ENCODE measurements at places on chromosomes 12 and 14.
A peak's percentile ranks its signal among the peaks of the same experiment; 100 is the strongest.

- no peak for DNase-seq
Observed at GRCh38 chr14:68879321-68879781, 86.5 kb upstream of the ZFP36L1 start.

GRCh38 chr14:22580625-22581024, 8.4 kb downstream of the DAD1 start:
- DNase-seq = no peak

DNA sequence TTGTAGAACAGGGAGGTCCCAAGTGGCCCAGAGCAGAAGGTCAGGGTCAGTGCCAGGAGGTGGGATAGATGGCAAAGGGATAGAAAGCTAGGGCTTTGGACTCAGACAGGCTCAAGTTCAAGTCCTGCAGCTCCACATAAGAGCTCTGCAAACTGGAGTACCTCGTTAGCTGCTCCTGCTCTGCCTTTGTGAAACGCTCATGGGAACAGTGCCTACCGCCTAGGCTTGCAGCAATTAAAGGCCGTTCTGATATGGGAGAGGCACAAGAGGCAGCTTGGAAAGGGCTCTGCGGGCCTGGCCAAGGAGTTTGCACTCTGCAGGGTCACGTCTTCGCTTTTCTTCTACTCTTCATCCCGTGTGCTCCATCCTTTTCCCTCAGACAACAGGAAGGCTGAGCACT, 54.1 kb downstream of the MAP1LC3B2 start:
- DNase-seq = no peak

DNA sequence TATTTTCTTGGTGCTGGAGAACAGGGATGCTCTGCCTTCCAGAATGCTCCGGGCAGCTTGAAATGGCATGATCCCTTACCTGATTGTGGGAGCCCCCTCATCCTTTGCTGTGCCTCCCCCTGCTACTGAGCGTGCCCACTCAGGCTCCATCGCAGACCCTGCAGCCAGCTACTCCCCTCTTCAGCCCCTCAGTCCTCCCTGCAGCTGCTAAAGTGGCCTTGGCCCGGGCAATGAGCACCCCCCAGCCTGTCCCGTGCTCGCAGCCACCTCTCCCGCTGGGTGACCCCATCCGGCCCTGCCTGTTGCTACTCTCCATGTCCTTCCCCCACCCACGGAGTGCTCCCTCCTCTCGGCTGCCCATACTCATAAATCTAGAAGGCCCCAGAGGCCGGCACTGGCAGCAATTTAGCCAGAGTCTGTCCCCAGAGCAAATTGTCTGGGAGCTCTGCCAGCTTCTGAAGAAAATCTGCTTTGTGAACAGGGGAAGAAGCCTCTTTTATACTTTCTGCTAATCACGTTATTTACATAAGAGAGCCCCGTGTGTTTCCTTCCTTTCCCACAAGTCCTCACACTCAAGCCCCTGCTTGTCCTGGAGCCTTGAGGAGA, 143.7 kb upstream of the FRMD6 start:
- peak; percentile 42 for DNase-seq

GRCh38 chr14:99271221-99271941, 616 bp downstream of the BCL11B start:
- DNase-seq = no peak

DNA sequence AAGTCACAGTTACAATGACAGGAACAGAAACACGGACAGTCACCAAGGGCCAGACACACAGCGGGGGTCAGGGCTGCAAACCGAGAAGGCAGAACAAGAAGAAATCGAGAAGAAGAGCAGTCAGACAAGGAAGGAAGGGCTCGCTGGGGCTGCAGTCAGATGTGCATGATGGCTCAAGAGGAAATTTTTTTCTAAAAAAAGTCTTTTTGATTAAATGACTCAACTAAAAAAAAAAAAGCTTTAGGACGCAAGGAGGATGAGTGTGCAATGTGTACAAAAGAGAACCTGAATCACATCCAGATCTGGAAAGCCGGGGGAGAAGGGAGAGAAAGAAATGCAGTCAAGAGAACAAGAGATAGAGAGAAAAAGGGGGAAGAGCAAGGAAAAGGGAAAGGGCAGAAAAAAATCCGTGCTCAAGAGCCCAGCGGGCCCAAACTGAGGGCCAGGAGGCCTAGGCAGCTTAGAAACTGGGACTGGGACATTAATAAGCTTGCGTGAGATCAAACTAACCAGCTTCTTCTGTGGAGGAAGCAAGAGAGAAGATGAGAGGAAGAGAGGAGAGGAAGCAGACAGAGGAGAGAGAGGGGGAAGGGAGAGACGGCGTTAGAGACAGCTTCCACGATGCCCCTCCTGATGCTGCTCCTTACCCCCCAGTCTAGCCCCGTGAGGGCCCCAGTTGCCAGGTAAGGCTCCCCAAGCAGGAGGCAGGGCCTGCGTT, 6.7 kb downstream of the IFFO1 start:
- no peak for DNase-seq

GRCh38 chr12:113464852-113465719, 6.6 kb downstream of the LHX5 start:
- DNase-seq = no peak

GRCh38 chr12:105814283-105814682, 324.5 kb downstream of the NUAK1 start:
- no peak for DNase-seq

- no peak for DNase-seq
Observed at GRCh38 chr12:55687746-55688145, 20.0 kb downstream of the ITGA7 start.

DNA sequence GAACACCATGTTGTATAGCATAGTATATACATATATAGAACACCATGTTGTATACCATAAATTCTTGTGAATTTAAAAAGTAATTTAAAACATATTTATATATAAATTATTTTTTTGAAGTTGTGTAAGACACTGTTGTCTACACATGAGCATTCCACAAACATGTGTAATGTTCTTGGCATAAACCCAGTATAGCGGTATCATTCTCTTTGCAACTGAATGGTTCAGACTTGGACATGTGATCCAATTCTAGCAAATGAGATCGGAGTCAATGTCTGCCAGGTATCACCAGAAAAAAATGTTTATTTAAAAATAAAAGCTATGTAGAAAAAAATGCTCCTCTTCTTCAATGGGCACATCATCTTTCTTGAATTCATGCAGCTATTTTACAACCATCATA, 33.9 kb downstream of the CEP290 start:
- no peak for DNase-seq

DNA sequence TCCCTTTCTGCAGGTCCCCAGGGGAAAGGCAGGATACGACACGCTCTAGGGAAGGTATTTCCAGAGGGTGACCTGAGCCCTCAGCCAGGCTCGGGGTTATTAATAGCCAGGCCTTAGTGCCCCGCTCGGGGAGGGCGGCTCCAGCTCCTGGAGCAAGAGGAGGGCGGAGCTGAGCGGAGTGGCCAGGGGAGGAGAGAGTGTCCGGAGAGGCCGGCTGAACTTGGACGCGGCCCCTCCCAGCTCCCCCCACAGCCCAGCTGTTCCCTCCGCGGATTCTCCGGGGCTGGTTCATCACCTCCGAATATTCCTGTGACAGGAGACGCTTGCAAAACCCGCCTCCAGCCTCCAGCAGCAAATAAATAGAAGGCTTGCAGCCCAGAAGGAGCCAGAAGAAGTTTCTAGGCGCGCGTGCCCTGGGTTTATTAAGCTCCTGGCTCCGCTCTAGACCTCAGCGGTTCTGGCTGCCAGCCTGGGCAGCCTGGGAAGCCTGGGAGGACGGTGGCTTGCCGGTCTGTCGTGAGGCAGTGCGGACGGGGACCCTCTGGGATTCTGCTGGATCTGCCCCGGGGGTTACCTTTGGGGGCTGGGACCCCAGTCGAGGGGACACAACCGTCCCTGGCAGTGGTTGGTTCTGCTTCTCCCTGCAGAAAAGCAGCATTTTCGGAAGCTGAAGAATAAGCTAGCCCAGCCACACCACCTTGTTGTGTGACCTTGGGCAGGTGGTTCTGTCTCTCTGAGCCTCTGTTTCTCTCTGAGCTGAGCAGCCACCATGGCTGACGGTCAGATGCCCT, at the start of gene HSPB8:
TSS of gene HSPB8 (plus strand) at position 388 of the 791 bp plus-strand sequence. CDS start at position 770, 382 bp downstream.
- DNase-seq = peak; percentile 68

- DNase-seq = no peak
Observed at GRCh38 chr14:72291908-72292688, 359.9 kb downstream of the RGS6 start.

- no peak for DNase-seq
Observed at GRCh38 chr12:108753976-108754375, 22.7 kb upstream of the CORO1C start.

DNA sequence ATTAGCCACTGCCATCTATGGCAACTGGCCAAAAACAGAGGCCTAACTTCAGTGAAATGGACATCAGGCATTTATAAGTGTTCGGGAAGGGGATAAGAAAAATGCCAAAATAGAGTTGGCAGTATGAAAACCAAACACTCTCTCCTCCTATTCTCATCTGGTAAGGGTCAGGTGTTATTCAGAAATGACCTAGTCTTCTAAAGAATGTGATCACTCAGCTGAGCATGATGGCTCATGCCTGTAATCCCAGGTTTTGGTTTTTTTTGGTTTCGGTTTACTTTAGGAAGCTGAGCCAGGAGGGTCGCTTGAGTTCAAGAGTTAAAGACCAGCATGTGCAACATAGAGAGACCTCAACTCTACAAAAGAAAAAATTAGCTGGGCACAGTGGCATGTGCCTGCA, 170.3 kb downstream of the GRIN2B start:
- DNase-seq = no peak

- DNase-seq = peak; percentile 88
Observed at GRCh38 chr12:25830456-25830855, 128.0 kb upstream of the RASSF8 start.

DNA sequence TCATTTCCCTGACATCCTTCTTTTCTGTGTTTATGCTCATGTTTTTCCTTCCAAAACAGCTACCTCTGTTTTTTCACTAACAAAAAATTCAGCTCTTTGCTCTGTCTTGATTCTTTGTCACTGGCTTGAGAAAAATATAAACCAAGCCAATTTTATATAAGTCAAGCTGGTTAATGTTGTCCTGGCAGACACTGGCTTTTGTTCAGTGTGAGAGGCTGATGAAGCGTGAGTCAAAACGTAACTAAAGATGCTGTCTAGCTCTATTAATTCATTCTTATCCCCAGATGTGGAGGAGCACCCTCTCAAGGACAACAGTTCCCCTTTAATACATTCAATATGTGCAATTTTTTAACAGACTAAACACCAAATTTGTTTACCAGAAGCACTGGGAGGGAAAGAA, 15.8 kb downstream of the TSPAN8 start:
- no peak for DNase-seq

DNA sequence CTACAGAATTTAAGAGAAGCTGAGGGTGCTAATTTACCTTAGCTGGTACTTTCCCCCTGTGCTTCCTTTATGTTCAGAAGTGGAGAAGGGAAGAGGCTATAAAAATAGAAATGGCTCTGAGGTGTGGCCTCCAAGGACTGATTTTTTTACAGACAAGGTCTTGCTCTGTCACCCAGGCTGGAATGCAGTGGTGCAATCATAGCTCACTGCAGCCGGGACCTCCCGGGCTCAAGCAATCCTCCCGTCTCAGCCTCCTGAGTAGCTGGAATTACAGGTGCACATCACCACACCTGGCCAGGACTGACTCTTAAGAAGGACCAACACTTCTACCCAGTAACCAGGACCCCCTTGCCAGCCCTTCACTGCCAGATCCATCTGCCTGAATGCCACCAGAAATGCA, 23.9 kb upstream of the NAP1L1 start:
- DNase-seq = no peak

All from AG09319 (cell line).